ENCODE measurements at places on chromosomes 13 and 19.
A peak's percentile ranks its signal among the peaks of the same experiment; 100 is the strongest.

DNA sequence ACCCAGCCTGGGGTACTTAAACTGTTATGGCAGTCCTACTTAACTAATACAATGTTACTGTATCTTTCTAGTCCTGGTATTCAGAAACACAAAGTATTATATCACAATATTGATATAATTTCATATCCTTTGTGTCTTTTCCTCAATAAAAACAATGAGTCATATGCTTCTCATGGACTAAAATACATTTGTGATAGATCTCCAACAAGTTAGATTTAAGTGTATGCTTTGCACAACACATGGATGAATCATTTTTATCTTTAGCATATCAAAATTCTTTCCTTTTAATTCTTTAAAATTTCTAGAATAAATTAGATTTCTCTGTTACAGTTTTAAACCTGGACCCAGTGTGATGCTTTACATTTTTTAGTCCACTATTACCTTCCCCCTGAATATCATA is 1357.8 kb upstream of the ATXN8OS start:
- peak; percentile 2 for DNase-seq

- DNase-seq = no peak
Observed at GRCh38 chr13:106234636-106235035, 300.8 kb downstream of the EFNB2 start.

- DNase-seq = peak; percentile 81
Observed at GRCh38 chr13:31982540-31982939, 49.0 kb upstream of the FRY start.

- no peak for DNase-seq
Observed at GRCh38 chr13:37460166-37460565, 138.4 kb downstream of the POSTN start.

DNA sequence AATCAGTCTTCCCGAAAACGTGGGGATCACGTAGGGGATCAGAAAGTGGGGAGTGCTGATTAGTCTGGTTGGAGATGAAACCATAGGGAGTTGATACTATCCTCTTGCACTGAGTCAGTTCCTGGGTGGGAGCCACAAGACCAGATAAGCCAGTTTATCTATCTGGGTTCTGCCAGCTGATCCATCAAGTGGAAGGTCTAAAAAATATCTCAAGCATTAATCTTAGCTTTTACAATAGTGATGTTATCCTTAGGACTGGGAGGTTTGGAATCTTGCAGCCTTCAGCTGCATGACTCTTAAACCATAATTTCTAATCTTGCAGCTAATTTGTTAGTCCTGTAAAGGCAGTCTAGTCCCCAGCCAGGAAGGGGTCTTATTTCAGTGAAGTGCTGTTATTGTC is 2474.2 kb downstream of the PCDH9 start:
- DNase-seq = no peak

- DNase-seq = peak; percentile 14
Observed at GRCh38 chr13:96728463-96728862, 265.8 kb downstream of the OXGR1 start.

DNA sequence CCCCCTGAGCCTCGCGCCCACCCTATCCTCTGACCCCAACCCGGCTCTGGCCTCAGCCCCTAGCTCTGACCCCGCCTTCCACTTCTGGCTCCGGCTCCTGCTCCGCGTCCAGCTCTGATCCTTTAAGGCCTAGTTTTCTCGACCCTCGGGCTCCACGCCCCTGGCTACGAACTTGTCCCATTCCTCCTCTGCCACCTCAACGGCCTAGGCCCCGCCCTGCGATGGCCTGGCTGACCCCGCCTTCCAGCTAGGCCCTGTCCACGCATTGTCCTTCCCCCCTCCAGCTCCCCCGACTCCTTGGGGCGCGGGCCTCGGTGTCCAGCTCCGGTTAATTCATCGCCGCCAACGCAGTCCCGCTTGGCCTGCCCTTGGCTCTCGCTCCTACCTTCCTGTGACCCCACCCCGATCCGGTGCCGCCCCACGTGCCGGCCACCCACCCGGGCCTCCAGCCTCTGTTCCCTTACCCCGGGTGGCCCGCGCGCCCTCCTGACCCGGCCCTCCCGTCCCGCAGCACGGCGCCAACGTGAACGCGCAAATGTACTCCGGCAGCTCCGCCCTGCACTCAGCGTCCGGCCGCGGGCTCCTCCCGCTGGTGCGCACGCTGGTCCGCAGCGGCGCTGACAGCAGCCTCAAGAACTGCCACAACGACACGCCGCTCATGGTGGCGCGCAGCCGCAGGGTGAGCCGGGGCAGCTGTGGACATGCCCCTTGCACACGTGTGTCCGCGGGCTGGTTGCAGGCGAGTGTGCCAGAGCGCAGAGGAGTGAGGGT is 9.4 kb downstream of the BCL3 start:
- DNase-seq = peak; percentile 51

- DNase-seq = peak; percentile 58
Observed at GRCh38 chr19:13026462-13027370, 31.4 kb downstream of the NFIX start.

DNA sequence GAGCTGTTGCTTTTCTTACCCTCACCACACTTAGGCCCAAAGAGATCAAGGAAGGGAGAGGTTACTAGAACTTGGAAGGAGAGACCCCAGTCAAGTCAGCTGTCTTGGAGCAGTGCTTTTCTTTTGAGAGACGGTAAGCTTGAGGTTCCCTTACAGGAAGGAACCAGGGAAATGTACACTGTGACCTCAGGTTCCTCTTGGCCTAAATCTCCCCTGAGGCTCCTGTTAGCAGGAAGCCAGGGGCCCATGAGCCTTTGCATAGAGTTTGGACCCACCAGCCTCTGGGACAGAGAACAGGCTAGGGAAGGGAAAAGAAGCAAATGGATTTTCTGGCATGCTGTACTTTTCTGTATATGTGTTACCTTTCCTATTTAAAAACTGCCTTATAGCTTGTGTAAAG is 5.9 kb upstream of the GPR18 start:
- DNase-seq = no peak

GRCh38 chr19:42272989-42273406 is 3.9 kb downstream of the CIC start:
- no peak for DNase-seq

DNA sequence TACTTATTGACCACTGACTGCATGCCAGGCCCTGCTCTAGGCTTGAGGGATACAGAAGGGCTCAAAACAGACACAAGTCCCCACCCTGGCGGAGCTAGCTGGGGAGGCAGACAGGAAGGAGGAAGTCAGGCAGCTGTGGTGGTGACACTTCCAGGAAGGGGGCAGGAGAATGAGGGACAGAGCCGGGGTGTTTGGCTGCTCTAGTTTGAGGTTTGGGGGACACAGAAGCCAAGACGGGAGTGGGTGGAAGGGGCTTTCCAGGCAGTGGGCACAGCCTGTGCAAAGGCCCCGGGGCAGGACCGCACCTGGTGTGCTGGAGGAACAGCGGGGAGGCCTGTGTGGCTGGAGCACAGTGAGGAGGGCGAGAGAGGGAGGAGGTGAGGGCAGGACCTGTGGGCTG is 4.0 kb downstream of the MRPL54 start:
- DNase-seq = no peak

GRCh38 chr13:111116856-111117255 is 1.7 kb downstream of the ARHGEF7 start:
- DNase-seq = no peak

- no peak for DNase-seq
Observed at GRCh38 chr19:3524904-3525451, 14.0 kb upstream of the TEKTIP1 start.

GRCh38 chr19:41939861-41940730 is 11.8 kb upstream of the ERFL start:
- DNase-seq = peak; percentile 41

DNA sequence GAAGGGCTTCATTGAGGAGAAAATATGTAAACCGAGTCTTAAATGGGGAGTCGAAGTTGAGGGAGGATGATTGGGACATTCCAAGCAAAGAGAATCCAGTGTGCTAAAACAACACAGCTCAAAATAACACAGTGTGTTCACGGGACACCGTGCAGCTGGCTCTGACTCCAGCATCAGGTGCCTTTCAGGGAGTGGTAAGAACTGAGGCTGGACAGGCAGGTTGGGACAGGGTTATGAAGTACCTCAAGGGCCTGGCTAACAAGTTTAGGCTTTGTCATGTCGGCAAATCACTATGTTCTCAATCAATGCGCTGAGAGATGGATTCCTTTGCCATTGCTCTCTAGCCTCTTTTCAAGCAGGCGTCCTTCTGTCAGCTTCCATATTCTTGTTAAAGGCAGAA is 27.5 kb upstream of the WDFY2 start:
- no peak for DNase-seq

GRCh38 chr13:28413999-28414398 is 80.9 kb downstream of the FLT1 start:
- DNase-seq = no peak

DNA sequence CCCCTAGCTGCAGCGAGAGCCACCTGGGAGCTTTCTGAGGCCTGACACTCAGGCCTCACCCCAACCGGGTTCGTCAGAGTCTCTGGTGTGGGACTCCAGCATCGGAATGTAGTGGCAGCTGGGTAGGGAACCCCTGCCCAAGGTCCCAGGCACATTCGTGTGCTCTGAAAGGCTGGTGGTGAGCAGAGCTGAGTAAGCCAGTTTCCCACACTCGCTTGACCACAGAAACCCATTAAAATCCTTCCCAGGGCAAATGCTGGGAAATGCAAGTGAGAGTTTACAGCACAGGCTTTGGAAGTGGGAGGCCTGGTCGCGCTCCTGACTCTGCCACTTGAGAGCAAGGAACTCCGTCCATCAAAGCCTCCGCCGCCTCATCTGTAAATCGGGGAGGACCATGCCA is 4.2 kb downstream of the TRAPPC6A start:
- DNase-seq = peak; percentile 64

DNA sequence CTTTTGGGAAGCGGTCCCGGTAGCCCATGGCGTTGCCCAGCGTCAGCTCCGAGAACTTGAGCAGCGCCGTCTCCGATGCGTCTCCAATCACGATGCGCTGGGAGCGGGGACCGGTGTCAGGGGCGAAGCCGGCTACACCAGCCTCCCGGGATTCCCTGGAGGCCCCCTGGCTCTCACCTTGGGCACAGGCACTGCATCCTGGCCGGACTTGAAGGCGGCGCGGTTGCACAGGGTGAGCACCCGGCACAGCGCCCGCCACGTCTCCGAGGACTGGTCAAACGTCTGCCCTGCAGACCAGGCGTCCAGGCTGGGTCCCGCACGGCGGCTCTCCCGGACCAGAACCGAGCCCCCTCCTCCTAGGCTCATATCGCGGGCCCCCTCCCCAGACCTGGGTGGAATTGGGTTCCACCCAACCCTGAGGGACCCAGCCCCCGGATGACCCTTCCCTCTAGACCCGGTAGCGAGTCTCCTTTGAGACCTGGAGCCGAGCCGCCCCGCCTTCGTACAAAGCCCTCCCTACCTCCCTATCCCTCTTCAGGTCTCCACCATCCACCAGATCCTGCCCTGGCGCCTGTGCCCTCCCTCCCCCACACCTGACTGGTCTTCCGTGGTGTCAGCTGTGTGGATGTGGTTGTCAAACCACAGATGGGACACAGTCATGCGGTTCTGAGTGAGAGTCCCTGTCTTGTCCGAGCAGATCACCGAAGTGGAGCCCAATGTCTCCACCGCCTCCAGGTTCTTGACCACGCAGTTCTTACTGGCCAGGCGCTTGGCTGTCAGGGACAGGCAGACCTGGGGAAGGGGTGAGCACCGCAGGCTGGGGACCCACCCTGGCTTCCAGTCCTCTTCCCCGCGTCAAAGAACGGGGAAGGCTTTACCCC is 4.8 kb downstream of the ATP4A start:
- DNase-seq = no peak

GRCh38 chr19:33784432-33784831 is 12.2 kb upstream of the KCTD15 start:
- DNase-seq = peak; percentile 72

- DNase-seq = no peak
Observed at GRCh38 chr19:4360641-4361151, 17.3 kb downstream of the MPND start.

DNA sequence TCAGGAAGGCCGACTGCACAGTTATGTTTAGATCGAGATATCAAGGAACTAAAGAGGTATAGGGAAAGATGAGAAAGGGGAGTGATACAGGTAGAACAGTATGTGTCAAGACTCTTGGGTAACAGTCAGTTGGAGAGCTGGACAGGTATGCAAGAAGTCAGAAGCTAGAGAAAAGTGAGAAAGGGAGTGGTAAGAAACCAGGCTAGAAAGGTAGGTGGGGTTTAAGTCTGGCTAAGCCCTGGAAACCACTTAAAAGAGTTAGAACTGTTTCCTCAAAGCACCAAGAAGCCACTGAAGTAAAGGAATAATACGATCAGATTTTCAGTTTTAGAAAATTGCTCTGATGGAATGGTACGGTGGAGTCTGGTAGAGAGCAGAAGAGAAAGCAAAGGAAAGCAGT is 196.4 kb downstream of the VWA8 start:
- no peak for DNase-seq

DNA sequence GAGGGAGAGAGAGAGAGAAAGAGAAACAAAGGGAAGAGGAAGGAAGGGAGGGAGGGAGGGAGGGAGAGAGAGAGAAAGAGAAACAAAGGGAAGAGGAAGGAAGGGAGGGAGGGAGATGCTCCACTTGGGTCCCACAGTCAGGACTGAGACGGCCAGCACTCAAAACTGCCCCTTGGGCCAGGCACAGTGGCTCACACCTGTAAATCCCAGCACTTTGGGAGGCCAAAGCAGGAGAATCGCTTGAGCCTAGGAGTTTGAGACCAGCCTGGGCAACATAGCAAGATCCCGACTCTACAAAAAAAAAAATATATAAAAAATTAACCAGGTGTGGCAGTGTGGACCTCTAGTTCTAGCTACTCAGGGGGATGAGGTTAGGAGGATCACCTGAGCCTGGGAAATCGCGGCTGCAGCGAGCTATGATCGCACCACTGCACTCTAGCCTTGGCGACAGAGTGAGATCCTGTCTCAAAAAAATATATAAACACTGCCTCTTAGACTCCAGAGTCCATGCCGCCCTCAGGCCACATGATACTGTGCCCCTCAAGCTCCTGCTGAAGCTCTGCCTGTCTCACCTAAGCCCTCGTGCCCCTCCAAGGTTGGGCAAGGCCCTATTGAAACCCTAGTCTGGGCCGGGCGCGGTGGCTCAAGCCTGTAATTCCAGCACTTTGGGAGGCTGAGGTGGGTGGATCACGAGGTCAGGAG is 8.4 kb downstream of the ARRDC2 start:
- no peak for DNase-seq

DNA sequence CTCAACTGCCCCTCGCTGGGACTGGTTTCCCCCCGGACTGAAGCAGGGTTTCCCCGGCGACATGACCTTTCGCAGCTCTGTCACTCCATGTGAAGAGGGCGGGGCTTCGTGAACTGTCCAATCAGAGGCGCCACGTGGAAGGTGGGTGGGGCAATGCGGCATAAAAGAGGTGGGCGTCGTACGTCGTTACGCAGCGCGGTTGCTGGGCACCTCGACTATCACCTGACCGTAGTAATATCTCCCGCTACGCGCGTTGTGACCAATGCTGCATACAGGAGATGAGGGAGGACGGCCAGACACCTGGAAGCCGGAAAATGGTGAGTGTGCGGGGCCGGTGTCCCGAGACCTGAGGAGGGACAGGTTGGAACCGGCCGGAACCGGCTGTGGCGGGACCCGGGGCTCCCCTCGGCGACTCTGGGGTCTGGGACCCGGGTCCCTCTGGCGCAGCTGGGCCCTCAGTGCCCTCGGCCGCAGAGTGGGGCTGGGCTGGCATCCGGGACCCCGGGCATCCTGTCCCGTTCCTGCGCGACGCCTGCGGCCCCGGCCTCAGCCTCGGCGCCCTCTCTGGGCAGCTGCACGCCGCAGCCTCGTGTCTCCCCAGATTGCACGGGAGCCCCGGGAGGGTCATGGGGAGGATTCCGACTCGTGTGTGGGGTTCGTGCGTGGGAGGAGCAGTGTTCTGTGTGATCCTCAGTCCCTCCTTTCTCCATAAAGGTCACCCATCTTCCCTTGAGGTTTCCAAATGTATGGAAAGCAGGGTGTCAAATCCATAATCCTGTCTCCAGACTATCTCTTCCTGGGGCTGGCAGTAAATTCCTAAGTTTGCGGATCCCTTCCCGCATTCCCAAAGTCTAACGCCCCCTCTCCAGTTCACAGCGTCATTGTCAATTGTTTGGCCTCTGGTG is 32.2 kb downstream of the ZNF136 start:
- no peak for DNase-seq

Data from ELR (cell line).